ENCODE measurements at places on chromosomes 2 and 18. TPM values are rescaled to one million over a fixed set of nuclear protein-coding genes. Genes with fewer than 3 reads are reported as not detected.

Gene GPR75
- total RNA-seq = 5.6 TPM

Gene SKA1
- 0.14 TPM for total RNA-seq

Gene SLC11A1
- total RNA-seq = 8.4 TPM

DNA sequence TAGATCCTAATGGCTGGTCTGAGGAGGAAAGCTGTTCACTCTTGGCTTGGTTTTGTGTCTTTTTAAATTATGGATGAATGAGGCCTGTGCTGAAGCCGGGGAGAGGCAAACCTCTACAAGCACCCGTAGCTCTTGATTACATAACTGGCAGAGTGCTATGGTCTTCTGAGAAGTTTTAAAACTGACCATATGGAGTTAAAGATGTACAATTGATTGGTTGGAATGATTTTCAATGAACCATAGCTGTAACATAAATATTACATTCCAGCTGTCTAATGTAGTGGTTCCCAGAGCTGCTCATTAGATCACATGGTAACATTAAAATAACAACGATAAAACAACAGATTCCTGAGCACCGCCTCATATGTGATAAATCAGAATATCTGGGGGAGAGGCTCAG lies 71.1 kb upstream of the MAP4K3 start:
- no peak overlapping the region for H3K4me3 ChIP-seq
- no peak overlapping the region for H3K27ac ChIP-seq
- DNase-seq = no peak
- H3K27me3 ChIP-seq = no peaks in the 10 kb centered on the region
- H3K36me3 ChIP-seq = no peaks in the 10 kb centered on the region

DNA sequence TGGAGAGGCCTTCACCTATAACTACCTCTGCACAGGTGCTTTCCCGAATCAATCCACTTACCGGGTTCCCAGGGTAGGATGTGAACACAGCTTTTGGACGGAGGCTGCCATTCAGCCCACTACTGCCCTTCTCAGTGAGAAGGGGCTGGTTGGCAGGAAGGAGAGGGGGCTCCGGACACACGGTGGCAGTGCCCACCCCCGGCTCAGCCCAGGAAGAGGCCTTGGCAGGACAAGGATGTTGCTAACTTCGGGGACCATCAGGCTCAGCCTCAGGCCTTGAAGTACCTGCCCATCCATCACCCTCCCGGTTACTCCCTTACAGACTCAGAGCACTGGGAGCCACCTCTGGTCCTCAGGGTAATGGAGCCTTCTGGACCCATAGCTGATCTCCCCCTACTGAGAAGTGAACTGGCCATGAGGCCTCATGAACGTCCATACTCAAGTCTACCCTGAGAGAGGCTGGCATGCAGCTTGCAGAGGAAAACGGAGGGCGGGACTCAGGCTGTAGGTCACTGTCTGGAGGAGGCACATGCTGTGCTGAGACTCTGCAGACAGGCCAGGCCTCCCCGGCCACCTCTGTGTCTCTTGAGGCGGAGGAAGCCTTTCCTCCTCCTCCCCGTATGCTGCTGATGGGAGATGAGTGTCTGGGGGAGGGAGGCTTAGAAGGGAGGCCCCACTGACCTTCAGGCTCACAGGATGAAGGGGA lies 191.0 kb downstream of the TWIST2 start:
- no peak overlapping the region for H3K27ac ChIP-seq
- H3K36me3 ChIP-seq = no peaks in the 10 kb centered on the region
- no peaks in the 10 kb centered on the region for H3K4me1 ChIP-seq
- DNase-seq = no peak
- H3K4me3 ChIP-seq = no peak overlapping the region

Gene GALNT14
- not detected for total RNA-seq

Gene TDRD15
- not detected for total RNA-seq

GRCh38 chr2:133812826-133813617 lies 244.8 kb upstream of the NCKAP5 start:
- H3K36me3 ChIP-seq = no peaks in the 10 kb centered on the region
- DNase-seq = no peak
- H3K4me1 ChIP-seq = no peaks in the 10 kb centered on the region
- no peak overlapping the region for H3K27ac ChIP-seq

DNA sequence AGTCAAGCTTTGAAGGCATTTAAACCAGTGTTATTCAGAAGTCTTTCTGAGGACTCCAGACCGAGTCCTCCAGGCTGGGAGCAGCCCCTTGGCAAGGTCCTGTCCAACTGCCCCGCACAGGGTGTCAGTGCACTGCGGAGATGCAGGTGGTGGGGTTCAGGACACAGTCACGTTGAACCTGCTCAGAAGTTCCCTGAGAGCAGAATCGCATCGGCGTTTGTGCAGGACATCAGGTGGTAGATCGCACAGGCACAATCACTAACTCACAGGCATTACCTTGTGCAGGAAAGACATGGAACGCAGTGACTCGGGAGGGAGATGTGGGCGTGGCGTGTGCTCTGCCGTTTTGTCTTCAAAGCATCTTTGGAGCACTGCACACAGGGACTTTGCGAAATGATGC lies 10.4 kb downstream of the COPS9 start:
- DNase-seq = no peak
- no peak overlapping the region for H3K27ac ChIP-seq
- H3K4me3 ChIP-seq = no peak overlapping the region
- no peaks in the 10 kb centered on the region for H3K27me3 ChIP-seq
- H3K36me3 ChIP-seq = peaks cover 13% of the 10 kb centered on the region
- H3K4me1 ChIP-seq = no peaks in the 10 kb centered on the region

Gene ZAP70
- 2.6 TPM for total RNA-seq

DNA sequence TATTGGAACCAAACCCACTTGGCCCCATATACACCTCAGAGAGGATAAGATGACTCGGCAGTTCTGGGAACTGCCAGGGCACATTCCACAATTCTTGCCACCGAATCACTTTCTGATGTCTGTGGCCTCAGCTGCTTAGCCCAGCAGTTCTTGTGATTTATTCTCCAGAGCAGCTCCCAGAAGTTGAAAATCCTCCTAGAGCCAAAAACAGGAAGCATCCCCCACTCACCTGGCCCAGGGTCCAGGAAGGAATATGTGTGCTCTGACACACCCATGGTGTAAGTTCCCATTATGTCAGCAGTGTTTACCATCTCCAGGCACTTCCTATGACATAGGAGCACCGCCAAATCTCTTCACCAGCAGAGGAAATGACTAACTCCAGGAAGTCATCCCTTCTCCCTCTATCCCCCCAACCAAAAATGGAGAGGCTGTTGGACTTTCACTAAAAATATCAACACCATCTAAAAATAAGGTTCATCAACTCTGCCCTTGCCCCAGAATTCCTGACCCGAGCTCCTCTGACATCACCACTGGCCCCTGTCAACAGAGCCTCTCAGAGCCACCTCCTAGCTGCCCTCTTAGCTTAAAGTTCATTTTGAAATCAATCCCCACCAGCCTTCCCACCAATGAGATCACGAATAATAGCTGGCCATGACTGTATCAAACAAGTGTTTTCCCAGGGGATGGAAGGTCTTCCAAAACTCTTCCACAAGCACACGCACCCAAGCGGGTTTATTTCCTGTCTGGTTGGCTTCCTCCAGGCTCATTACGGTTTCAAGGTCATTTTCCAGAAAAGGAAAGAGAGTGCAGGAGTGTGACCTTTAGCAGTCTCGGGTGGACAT lies 223.1 kb upstream of the PARD3B start:
- H3K27ac ChIP-seq = no peak overlapping the region
- no peaks in the 10 kb centered on the region for H3K4me1 ChIP-seq
- DNase-seq = no peak
- no peaks in the 10 kb centered on the region for H3K27me3 ChIP-seq
- H3K4me3 ChIP-seq = no peak overlapping the region

GRCh38 chr2:124149571-124149970 lies 124.5 kb downstream of the CNTNAP5 start:
- H3K4me1 ChIP-seq = no peaks in the 10 kb centered on the region
- no peaks in the 10 kb centered on the region for H3K36me3 ChIP-seq
- no peaks in the 10 kb centered on the region for H3K27me3 ChIP-seq
- H3K27ac ChIP-seq = no peak overlapping the region

DNA sequence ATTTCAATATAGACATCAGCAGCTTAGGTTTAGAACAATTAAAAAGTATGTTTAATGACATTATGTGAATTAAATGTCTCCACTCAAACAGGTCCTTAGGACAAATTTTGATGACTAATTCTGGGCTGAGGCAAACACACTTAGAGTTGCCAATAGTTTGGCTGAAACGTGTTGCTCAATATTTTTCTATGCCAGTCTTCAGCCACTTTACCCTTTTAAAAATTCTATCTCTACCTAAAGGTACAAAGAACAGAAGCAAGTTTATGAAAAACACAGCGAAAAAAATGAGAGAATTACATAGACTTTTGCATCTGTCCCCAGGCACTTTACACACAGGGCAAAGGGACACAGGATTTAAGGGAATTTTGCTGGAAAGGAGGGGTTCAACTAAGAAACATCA lies 4.5 kb downstream of the IDH1 start:
- H3K4me3 ChIP-seq = no peak overlapping the region
- no peaks in the 10 kb centered on the region for H3K36me3 ChIP-seq

GRCh38 chr2:121697108-121697631 lies 39.5 kb downstream of the NIFK start:
- DNase-seq = no peak
- H3K4me3 ChIP-seq = no peak overlapping the region
- no peaks in the 10 kb centered on the region for H3K4me1 ChIP-seq

GRCh38 chr2:23711979-23712755 lies 214.8 kb downstream of the ATAD2B start:
- H3K27ac ChIP-seq = no peak overlapping the region
- H3K36me3 ChIP-seq = no peaks in the 10 kb centered on the region
- no peaks in the 10 kb centered on the region for H3K27me3 ChIP-seq
- no peak overlapping the region for H3K4me3 ChIP-seq
- no peak for DNase-seq
- no peaks in the 10 kb centered on the region for H3K4me1 ChIP-seq

GRCh38 chr2:10328670-10329579 lies 26.2 kb downstream of the HPCAL1 start:
- no peak overlapping the region for H3K4me3 ChIP-seq
- DNase-seq = no peak
- no peaks in the 10 kb centered on the region for H3K36me3 ChIP-seq
- H3K27me3 ChIP-seq = no peaks in the 10 kb centered on the region

DNA sequence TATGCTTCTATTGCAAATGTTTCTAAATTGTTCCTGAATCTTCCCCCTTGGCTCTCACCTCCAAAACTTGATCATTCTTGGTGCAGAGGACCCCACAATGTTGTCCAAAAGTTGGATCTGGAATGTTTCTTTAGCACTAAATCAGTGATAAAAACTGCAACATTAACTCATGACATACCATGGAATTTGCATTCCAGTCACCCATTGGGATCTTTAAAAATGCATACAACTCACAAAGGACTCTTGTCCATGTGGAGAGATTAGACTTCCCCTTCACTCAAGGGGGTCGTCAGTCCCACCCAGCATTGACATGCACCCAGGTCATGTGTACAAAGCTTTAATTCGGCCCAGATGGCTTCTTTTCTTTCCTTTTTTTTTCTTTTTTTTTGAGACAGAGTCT lies 169.3 kb downstream of the SETBP1 start:
- H3K27me3 ChIP-seq = no peaks in the 10 kb centered on the region
- H3K27ac ChIP-seq = no peak overlapping the region
- H3K4me1 ChIP-seq = no peaks in the 10 kb centered on the region
- H3K36me3 ChIP-seq = no peaks in the 10 kb centered on the region
- DNase-seq = no peak
- H3K4me3 ChIP-seq = no peak overlapping the region

DNA sequence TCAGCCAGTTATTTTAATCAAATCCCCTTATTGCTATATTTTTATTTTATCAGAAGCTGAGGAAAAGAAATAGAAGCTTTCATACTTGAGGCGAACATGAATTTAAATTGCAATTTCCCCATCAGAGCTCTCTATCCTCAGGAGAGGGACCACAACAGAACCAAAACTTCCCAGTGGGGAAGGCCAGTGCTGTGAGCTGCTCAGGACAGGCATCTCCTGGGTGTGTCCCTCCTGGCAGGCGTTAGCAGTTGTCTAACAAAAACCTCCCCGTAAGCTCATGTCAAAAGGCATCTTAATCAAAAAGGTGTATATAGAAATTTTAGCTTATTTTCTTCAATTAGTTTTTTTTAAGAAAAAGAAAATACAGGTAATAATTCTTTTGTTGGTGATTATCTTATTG lies 93.0 kb downstream of the PID1 start:
- DNase-seq = no peak
- no peak overlapping the region for H3K27ac ChIP-seq
- no peak overlapping the region for H3K4me3 ChIP-seq
- no peaks in the 10 kb centered on the region for H3K4me1 ChIP-seq
- H3K36me3 ChIP-seq = no peaks in the 10 kb centered on the region

Gene SP140
- total RNA-seq = 2.6 TPM

DNA sequence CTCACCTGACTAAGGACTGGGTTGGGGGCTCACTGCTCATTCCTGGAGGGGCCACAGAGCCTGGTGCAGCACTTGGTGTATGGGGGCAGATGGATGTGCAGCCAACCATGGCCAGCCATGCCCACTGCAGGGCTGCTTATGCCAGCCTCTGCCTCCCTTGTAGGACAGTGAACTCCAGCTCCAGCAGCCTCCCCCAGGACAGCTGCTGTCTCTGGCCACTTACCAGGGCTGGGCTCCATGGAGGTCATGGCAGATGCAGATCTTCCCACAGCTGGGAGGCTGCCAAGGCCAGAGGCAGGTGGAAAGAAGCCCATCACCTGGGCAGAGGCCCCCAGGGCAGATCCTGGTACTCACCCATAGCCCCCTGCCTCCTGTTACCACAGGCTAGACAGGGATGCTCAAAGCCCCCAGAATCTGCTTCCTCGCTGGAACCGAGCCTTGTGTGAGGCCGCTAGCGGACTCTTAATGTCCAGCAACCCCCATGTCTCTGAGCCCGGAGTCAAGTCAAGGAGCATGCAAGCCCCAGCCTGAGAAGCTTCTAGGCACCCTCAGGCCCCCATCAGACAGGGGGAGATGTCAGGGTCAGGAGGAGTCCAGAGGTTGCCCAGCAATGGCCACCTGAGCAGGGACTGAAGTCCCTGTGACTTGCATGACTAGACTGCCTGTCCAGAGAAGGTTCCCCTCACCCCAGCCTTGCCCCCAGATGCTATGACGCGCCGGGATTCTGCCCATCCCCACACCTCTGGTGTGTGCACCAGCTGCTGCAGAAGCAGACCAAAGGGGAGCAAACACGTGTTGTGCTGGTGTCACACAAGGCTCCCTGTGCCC lies 123.6 kb downstream of the TWIST2 start:
- no peaks in the 10 kb centered on the region for H3K36me3 ChIP-seq
- peaks cover 7% of the 10 kb centered on the region for H3K4me1 ChIP-seq
- H3K27ac ChIP-seq = no peak overlapping the region
- DNase-seq = no peak

DNA sequence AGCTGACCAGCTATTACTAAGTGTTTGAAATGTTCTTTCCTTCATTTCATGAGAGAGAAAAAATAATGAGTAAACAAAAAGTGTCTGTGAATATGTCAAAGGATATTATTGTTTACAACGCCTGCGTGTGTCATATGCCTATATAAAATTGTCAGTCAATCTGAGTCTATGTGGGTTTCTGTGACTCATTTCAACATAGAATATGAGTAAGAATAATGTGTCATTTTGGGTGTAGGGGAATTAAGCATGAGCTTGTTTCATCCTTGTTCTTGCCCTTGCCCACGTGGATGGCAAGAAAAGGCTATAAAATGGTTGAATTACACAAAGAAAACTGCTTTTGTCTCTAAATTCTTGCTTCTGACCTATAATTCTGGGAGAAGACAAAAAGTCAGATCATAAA lies 466.0 kb downstream of the PTH2R start:
- H3K27ac ChIP-seq = no peak overlapping the region
- no peak overlapping the region for H3K4me3 ChIP-seq
- no peaks in the 10 kb centered on the region for H3K27me3 ChIP-seq
- no peaks in the 10 kb centered on the region for H3K4me1 ChIP-seq
- no peak for DNase-seq
